Thymus (tissue), 14 donors: ENCODE measurements at places on chromosomes 11 and 22. TPM values are rescaled to one million over a fixed set of nuclear protein-coding genes. Genes with fewer than 3 reads are reported as not detected.

DNA sequence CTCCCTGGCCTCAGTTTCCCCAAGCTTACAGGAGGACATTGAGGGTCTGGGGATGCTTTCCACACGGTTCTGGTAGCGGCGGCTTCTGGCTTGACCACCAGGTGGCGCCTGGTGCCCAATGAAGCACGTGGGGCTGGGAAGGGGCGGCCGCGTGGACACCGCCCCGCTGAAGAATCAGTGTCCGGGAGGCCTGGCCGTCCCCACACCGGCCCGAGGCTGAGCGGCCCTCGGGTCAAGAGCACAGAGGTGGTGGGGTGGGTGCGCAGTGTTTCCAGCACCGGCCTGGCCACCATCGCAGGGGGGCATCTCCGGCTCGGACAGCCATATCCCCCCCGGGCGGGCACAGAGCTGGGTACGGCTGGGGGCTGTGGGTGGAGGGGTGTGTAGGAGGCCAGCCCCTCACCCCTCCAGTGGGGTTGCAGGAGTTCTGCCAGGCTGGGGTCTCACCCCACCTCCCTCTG, 27.8 kb upstream of the PPARA start:
- DNase-seq = peak; percentile 64
- no peaks in the 10 kb centered on the region for H3K36me3 ChIP-seq
- H3K4me3 ChIP-seq = no peak overlapping the region
- H3K27ac ChIP-seq = no peak overlapping the region
- H3K27me3 ChIP-seq = no peaks in the 10 kb centered on the region

The CABP4 gene
- 1.6 TPM for polyA plus RNA-seq

The ARHGEF17 gene
- 8.9 TPM for polyA plus RNA-seq

The OLFML1 gene
- 0.39 TPM for polyA plus RNA-seq

- H3K27ac ChIP-seq = no peak overlapping the region
- H3K27me3 ChIP-seq = no peaks in the 10 kb centered on the region
- peaks cover 45% of the 10 kb centered on the region for H3K4me1 ChIP-seq
- H3K36me3 ChIP-seq = peaks cover 10% of the 10 kb centered on the region
- DNase-seq = no peak
These were observed 2.1 kb upstream of the NADSYN1 start for GRCh38 chr11:71450939-71451338.

DNA sequence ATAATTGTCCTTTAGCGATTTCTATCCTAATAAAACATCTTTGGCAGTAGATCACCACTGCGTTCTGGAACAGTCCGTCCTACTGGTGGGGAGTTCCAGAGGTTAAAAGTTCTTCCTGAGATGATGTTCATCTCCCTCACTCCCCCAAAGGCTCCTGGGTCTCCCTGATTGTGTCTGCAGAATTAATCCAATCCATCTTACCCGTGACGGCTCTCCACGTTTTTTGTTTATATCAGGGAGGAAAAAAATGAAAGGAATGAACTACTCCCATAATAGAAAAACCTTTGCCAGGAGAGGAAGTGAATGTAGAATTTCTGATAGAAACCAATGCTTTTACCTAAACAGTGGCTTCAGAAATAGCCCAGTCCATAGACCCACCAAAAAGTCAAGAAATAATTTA, 81.6 kb downstream of the LARGE1 start:
- no peaks in the 10 kb centered on the region for H3K4me1 ChIP-seq
- no peaks in the 10 kb centered on the region for H3K27me3 ChIP-seq
- no peaks in the 10 kb centered on the region for H3K36me3 ChIP-seq
- H3K4me3 ChIP-seq = no peak overlapping the region
- no peak for DNase-seq

DNA sequence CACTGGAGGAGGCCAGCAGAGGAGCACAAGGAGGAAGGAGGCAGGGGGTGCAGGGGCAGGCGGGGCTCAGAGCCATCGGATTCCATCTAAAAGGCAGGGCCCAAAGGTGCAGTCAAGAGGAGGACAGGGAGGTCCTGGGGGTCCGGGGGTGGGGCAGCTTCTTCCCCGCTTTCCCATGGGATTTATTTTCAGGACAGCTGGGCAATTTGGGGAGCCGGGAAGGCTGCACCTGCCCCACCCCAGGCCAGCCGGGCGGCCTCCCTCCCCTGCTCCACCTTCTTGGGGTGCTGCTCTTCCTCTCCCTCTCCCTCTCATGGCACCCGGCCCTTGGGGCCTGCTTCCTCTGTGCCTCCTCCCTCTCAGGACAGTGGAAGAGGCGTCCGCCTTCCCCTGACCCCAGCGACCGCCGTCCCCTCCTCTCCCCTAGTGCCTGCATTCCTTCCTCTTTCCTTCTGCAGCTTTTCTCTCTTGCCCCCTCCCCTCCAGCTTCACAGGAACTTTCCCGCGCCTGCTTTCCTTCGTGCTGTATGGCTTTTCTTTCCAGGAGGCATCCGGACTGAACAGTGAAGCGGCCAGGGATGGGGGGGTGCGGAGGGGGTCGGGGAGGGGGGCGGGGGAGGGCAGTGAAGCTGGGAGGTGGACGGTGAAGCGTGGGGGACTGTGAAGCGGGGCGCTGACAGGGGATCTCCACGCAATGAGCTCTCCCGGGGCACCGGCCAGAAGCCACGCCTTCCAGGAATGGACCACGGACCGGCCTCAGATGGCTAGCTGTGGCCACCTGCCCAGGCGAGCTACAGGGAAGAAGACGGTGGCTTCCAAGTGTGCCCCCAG, 26.9 kb downstream of the APOBEC3H start:
- H3K4me3 ChIP-seq = no peak overlapping the region
- H3K36me3 ChIP-seq = no peaks in the 10 kb centered on the region
- peak overlapping the region; percentile 73 for H3K27ac ChIP-seq

The UBQLN3 gene
- 0.07 TPM for polyA plus RNA-seq

DNA sequence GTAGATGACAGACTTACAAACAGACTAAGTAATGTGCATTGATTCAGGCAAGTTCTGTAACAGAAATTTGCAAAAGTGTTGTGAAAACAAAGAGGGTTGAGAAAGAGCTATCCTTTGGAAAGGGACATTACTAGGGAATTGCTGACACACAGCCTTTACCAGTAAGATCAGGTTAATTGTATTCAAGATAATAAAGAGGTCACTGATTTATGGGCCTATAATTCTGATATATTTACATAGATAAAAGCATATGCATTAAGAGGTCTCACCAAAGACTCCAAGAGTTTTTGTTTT, 138.7 kb downstream of the MAML2 start:
- peaks cover 16% of the 10 kb centered on the region for H3K4me1 ChIP-seq
- no peak overlapping the region for H3K27ac ChIP-seq
- H3K4me3 ChIP-seq = no peak overlapping the region

The C11orf87 gene
- 0.02 TPM for polyA plus RNA-seq

The CRYBB3 gene
- 1.2 TPM for polyA plus RNA-seq

DNA sequence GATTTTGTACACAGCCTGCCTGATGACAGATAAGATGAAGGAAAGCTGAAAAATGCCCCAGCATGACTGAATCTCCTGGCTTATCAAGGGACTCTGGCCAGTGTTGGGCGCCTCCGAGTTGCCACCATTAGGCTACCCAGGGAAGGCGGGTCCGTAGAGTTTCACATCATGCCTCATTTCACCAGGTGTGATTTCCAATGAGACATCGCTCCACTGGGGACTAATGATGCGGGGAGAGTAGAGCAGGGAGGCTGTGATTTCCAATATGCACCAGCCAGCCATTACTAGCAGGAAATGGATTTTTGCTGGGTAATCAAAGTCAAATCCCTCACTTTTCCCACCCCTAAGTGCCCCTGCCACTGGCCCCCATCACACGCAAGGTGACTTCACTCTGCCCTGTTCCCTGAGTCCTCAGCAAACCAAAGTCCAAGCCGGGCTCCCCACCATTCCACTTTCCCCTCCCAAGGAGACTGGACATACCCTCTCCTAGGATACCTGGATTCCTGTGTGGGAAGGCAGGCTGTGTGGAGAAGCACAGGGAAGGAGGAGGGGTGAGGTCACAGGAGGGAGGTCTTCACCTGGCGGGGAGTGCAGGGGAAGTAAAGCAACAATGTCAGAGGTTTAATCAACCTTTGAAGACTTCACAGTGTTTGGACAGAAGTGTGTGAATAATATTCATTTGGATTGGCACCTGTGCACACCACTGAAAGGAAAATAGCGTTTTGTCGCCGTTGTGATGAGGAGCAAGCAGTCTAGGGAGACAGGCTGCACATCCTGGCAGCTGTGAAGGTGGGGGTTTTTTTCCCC, 613.3 kb upstream of the CADM1 start:
- H3K27ac ChIP-seq = no peak overlapping the region
- no peaks in the 10 kb centered on the region for H3K27me3 ChIP-seq
- no peak overlapping the region for H3K4me3 ChIP-seq
- H3K36me3 ChIP-seq = no peaks in the 10 kb centered on the region

DNA sequence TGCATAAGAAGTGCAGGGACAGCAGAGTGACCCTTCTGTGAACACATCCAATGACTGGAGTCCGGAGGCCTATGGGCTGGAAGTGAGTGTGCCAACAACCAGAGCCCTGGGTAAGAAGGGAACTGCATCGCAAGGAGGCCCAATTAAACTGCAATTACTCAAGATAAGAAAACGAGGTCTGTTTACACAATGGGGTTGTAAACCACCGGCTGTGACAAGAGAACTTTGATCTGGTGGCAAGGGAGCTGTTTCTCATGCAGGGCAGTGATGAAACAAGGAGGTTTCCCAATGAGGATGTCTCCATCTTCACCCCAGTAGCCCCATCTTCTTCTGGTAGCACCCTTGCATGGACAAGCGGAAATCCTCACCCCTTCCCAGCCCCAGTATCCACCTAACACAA, 21.5 kb downstream of the ETS1 start:
- no peak overlapping the region for H3K27ac ChIP-seq
- no peaks in the 10 kb centered on the region for H3K4me1 ChIP-seq
- H3K36me3 ChIP-seq = no peaks in the 10 kb centered on the region
- no peak overlapping the region for H3K4me3 ChIP-seq

DNA sequence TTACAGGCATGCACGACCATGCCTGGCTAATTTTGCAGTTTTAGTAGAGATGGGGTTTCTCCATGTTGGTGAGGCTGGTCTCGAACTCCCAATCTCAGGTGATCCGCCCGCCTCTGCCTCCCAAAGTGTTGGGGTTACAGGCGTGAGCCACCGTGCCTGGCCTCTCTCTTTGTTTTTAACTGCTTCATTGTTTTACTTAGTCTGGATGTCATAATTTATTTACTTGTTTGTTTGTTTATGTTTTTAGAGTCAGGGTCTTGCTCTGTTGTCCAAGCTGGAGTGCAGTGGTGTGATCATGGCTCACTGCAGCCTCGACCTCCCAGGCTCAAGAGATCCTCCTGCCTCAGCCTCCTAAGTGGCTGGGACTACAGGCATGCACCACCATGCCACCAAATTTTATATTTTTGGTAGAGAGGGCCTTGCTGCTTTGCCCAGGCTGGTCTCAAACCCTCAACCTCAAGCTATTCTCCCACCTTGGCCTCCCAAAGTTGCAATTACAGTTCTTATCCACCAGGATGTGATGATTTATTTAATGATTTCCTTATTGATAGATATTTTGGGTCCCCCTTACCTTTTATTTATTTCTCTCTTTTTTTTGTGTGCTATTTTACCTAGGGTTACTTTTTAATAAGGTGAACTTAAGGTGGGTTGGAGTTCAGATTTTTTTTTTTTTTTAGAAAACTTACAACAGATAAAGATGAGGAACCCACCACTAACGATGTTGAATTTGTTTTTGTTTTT, 52.6 kb upstream of the ADA2 start:
- H3K27ac ChIP-seq = no peak overlapping the region
- H3K4me3 ChIP-seq = no peak overlapping the region
- no peak for DNase-seq
- no peaks in the 10 kb centered on the region for H3K27me3 ChIP-seq
- H3K4me1 ChIP-seq = peaks cover 23% of the 10 kb centered on the region

DNA sequence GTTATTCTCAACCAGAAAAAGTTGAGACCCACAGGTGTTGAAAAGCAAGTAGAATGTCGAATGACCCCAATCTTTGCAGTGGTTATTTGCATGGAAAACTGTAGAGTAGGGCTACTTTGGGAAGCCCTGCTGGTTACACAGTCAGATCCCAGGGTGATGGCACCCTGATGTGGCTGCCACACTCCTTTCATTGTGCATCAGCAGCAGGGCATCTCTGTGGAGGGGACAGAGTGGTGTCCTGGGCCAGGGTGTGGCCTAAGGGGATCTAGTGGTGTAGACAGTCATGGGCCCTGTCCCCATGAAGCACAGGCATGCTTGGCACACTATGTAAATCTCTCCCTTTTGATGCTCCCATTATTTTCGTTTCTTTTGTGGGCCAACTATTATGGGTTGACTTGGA, 199.4 kb upstream of the NAV2 start:
- DNase-seq = no peak
- no peaks in the 10 kb centered on the region for H3K4me1 ChIP-seq
- no peaks in the 10 kb centered on the region for H3K27me3 ChIP-seq
- H3K4me3 ChIP-seq = no peak overlapping the region

The MRGPRE gene
- 0.02 TPM for polyA plus RNA-seq

DNA sequence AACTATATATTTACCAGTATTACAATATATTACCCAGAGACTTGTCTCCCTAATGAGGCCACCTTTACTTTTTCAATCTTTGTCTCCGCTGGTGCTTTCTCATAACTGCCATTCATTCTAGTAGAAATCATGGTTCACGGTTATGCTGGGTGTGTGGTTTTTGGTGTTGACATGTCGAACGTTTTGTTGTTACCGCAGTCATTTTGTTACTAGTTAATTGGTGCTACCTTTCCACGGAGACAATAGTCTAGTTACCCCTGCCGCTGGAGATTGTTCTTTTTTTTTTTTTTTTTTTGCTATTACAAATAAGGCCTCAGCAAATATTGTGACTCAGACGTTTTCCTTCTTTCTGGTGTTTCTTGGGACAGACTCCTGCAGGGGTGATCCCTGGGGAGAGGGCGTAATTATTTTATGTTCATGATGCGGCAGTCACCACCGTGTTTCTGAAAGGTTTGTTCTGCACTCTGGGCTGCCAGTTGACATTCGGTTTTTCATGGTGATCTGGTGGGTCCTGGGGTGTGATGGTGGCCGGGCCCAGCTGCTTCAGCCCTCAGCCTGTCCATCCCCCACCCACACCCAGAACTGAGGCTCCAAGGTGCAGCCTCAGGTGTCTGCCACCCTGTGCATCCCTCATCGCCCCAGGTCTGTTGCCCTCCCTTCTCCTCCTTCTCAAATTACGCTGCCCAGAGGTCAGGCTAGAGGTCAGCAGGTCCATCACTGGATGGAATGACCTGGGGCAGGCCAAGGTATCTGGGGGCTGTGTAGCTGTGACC, 28.6 kb downstream of the LRP5 start:
- H3K27me3 ChIP-seq = no peaks in the 10 kb centered on the region
- H3K4me1 ChIP-seq = peaks cover 27% of the 10 kb centered on the region
- DNase-seq = no peak
- H3K36me3 ChIP-seq = no peaks in the 10 kb centered on the region

GRCh38 chr22:30305906-30306626, 16.8 kb upstream of the CASTOR1 start:
- peaks cover 99% of the 10 kb centered on the region for H3K4me1 ChIP-seq
- H3K27ac ChIP-seq = peak overlapping the region; percentile 98
- H3K27me3 ChIP-seq = no peaks in the 10 kb centered on the region
- peak; percentile 75 for DNase-seq
- H3K4me3 ChIP-seq = peak overlapping the region; percentile 30
